ENCODE measurements at places on chromosomes 6 and 20. TPM values are rescaled to one million over a fixed set of nuclear protein-coding genes. Genes with fewer than 3 reads are reported as not detected.

SLC22A16 gene
- not detected for total RNA-seq

PEX6 gene
- 53.9 TPM for total RNA-seq

ID4 gene
- total RNA-seq = 10.2 TPM

GNAS gene
- 451 TPM for total RNA-seq

COL21A1 gene
- 6.7 TPM for total RNA-seq

GLYATL3 gene
- total RNA-seq = not detected
